ENCODE measurements at places on chromosomes 4 and X.

DNA sequence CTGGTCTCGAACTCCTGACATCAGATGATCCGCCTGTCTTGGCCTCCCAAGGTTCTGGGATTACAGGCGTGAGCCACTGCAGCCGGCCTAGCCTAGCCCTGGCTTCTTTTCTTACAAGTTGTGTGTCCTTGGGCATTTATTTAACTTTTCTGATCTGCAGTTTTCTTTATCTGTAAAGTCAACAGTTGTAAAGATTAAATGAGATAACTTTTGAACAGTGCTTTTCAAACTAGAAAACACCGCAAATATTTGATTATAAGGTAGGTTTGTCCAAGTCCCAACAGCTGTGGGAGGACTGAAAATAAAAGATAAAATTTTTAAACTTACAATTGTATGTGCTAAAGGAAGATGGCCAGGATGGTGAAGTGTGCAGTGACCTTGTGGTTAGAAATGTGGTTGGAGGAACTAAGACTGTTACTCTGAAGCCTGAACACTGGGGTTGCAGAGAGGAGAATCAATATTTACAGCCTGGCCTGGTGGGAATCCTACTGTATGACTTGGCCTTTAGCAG lies 44.8 kb downstream of the GSX2 start:
- no peak for DNase-seq

GRCh38 chr4:4386736-4387392 lies at the start of gene NSG1:
Gene NSG1, plus strand, starts transcription at chr4:4387102. Its CDS starts 528 bp downstream, at chr4:4387630.
- DNase-seq: no peak

DNA sequence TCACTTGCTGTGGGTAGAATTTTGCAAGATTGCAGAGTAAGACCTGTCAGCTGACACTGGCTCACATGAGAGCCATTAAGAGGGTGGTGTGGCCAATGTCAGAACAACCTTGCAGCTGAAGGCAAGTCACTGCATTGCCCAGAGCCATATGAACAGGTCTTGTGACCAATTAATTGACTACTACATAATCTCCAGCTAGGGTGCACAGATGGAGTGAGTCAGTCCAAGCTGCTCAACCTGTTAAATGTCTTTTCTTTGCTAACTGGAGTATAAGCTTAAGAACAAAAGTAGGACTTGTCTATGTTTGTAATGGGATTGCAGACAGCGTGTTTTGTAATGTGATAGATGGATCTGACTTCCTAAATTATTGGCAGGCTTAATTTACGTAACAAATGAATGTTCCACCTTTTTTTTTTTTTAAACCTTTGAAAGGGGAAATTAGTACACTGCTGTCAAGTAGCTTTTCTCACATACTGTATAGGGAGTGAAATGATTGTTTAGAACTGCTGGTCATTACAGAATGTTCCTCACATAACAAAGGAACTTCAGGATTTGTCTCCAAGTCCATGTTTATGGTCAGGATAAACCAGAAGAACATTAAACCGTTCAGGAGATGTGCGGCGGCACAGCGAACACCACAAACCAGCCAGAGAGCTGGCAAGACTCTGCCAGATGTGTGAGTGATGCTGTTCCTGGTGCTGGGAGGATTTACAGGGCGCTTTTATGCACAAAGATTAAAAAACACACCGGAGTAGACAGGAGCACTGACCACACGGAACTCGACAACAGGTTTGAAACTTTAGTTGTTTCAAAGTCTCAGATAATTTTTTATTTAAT lies 37.0 kb downstream of the FNIP2 start:
- no peak for DNase-seq

- no peak for DNase-seq
These were observed 63.7 kb downstream of the FHIP1A start for GRCh38 chr4:151472711-151473110.

DNA sequence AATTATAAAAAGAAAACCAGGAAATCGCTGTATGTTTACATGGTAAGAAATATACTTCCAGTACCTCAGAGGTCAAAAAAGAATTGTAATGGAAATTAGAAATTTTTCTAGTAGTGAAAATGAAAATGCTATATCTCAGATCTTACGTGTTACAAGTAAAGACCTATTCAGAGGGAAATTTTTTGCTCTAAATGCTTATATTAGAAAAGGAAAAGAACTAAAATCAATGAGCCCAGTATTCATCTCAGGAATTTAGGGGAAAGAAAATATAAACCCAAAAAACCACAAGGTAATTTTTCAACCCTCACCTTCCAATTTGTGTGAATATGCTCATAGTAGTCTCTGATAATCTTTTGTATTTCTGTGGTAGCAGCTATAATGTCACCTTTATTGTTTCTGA lies 145.6 kb downstream of the RAP1GDS1 start:
- DNase-seq: no peak

DNA sequence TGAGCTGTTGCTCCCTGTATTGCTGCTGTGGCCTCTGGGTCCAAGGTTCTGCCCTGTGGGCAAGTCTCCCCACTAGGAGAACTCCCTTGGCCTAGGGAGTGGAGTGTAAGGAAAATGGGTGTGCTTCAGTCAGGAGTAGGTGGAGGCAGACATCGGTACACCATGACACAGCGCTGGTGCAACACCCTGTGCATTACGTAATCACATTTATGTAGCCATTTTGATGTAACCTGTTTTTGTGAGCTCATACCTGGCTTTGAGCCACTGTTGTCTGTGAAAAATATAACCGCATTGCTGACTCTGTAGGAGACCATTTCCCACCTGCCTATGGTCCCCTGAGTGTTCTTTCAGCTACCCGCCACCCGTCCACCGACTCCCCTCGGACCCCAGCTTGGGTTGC lies 700.5 kb upstream of the AGA start:
- no peak for DNase-seq

GRCh38 chr4:3612934-3613333 lies 80.7 kb upstream of the LRPAP1 start:
- no peak for DNase-seq

- DNase-seq: no peak
These were observed 11.4 kb downstream of the ADH5 start for GRCh38 chr4:99077177-99077576.

DNA sequence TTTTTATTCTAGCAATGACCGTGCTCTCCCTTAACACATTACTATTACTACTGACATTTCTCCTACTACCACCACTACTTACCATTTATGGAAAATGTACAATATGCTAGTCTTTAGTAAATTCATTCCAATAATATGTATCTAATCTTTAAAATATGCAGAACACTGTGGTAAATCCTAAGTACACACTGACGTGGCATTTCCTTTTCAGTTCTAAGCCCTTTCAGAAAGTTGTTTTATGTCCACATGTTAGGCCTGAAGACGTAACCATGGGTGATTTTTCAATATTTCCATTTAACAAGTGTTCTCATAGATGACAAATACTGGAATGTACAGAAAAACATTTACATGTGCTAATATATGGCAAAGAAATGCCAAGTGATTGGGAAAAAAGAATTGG lies 268.6 kb upstream of the SLIT2 start:
- DNase-seq: peak; percentile 79

DNA sequence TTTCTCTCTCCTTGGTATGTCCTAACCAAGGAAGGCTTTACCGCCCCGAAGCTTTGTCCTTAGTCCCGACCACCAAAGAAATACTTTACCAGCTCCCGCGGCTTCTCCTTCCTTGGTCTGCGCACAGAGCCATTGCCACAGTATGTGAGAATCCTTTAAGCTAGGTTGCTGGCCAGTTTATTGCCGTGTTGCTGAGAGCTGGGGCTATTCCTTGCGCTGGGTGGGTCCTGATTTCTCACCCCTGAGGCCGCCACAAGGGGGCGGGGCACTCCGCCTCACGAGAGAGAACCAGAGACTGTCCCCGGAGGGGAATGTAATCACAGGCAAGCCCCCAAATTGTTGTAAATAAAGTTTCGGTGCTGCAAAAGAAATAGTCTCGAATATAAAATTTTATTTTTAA lies 331.0 kb upstream of the PCDH10 start:
- no peak for DNase-seq

- DNase-seq: no peak
These were observed 47.9 kb downstream of the MTM1 start for GRCh38 chrX:150616179-150616862.

GRCh38 chrX:32137525-32137924 lies 1065.7 kb upstream of the FTHL17 start:
- DNase-seq: no peak

DNA sequence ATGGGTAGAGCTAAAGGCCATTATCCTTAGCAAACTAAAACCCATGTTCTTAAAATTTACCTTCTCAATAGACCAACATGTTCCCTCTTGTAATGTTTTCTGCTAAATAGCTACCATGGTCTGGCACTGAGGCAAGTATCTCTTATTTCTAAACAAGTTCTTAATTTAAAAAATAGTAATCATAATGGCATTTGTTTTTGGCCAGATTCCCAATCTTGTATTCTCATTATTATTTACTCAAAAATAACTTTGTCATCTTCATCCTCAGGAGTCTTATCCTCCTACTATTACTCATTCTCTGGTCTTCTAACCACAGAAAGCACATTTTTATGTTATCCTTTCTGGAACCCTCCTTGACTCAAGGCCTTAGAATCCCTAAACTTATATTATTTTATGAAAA lies 931.2 kb downstream of the CCSER1 start:
- DNase-seq: no peak

DNA sequence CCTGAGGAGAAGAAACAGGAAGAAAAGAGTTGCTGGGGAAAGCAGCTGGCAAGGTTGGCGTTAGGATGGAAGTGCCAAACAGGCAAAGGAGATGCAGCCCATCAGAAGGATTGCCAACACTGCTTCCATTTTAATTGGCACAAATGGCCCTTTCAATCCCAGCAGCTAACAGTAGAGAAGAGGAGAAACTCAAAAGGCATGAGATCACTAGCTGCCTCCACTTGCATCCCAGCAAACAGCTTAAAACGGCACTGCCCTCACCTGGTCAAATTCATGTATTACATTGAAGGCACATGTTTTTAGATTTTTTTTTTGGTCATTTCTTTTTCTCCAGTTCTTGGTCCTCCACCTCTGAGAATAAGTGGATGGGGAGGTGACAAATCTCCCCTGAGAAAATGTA lies 14.9 kb upstream of the LOC101059915 start:
- DNase-seq: peak; percentile 24

- DNase-seq: no peak
These were observed 57.8 kb upstream of the SLC39A8 start for GRCh38 chr4:102403116-102403515.

DNA sequence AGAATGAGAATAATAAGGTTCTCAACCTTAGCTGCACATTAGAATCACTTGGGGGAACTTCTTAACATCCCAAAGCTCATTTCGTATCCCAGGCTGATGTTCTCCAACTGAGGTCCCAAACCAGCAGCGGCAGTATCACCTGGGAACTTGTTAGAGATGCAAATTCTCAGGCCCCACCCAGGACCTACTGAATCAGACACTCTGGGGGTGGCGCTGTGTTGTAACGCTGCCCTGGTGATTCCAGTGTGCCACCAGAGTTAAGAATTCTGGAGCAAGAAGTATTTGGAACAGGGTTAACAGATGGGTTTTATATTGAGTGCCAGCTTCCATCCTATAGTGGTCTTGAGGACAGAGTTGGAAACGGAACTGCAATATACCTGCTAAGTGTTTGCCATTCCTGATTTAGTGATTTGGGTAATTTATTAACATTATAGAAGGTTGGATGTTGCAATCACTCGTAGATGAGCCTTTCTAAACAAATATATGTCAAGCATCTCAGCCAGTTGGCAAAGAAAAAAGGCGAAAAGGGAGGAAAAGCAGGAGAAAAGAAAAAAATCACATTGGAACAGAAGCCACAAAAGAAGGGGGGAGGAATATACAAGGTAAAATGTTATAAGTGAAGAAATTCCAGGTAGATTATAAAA lies 141.0 kb downstream of the ARX start:
- no peak for DNase-seq

Measured in GM04504 (cell line).